Cardiac atrium fibroblast (primary cell): ENCODE measurements at places on chromosomes 3 and 15. TPM values are rescaled to one million over a fixed set of nuclear protein-coding genes. Genes with fewer than 3 reads are reported as not detected.

SRGAP3 gene
- total RNA-seq = 0.36 and 3.6 TPM in 2 replicates

GOLGA8K gene
- not detected in 2 replicates for total RNA-seq

KLHL40 gene
- total RNA-seq = not detected in 2 replicates

CDC25A gene
- 2.3 and 3.6 TPM in 2 replicates for total RNA-seq

GMNC gene
- total RNA-seq = 0.18 and 0.32 TPM in 2 replicates

TGM5 gene
- total RNA-seq = not detected in 2 replicates

CAPN7 gene
- 21.8 and 29.2 TPM in 2 replicates for total RNA-seq

CRYBG3 gene
- total RNA-seq = 14.1 and 18.5 TPM in 2 replicates

LTK gene
- total RNA-seq = 0.32 TPM in 1 of 2 replicates, not detected in the other

SCAMP5 gene
- 2.1 and 4.7 TPM in 2 replicates for total RNA-seq

EPM2AIP1 gene
- total RNA-seq = 5.5 and 8.3 TPM in 2 replicates

ACTC1 gene
- not detected in 2 replicates for total RNA-seq

AADAC gene
- total RNA-seq = 2.3 and 2.6 TPM in 2 replicates

SI gene
- not detected in 2 replicates for total RNA-seq

SLC28A1 gene
- not detected in 2 replicates for total RNA-seq

CXCR6 gene
- not detected in 2 replicates for total RNA-seq

GOLGA6C gene
- not detected in 2 replicates for total RNA-seq

CYP1A1 gene
- 2.1 and 2.5 TPM in 2 replicates for total RNA-seq

PRKAR2A gene
- total RNA-seq = 25.3 and 33.5 TPM in 2 replicates

C3orf70 gene
- total RNA-seq = 2.4 and 3.1 TPM in 2 replicates

SLC28A2 gene
- total RNA-seq = not detected in 2 replicates

CPN2 gene
- not detected in 2 replicates for total RNA-seq

GOLGA6B gene
- total RNA-seq = not detected in 2 replicates

KIF15 gene
- total RNA-seq = 4.2 and 5.4 TPM in 2 replicates

ZNF774 gene
- 0.32 TPM in 1 of 2 replicates, not detected in the other for total RNA-seq

SNTN gene
- total RNA-seq = not detected in 2 replicates

SCAPER gene
- total RNA-seq = 6.9 and 22.2 TPM in 2 replicates

MNS1 gene
- 0.72 and 2.8 TPM in 2 replicates for total RNA-seq

CYP1A2 gene
- not detected in 2 replicates for total RNA-seq

TTC21A gene
- 0.90 and 1.8 TPM in 2 replicates for total RNA-seq

WDR72 gene
- not detected in 2 replicates for total RNA-seq

PCNP gene
- total RNA-seq = 45.1 and 62.9 TPM in 2 replicates

SHC4 gene
- total RNA-seq = 0.72 and 2.9 TPM in 2 replicates

NOX5 gene
- total RNA-seq = 0.18 TPM in 1 of 2 replicates, not detected in the other

MEX3B gene
- total RNA-seq = 7.4 and 11.5 TPM in 2 replicates

FAM107A gene
- 7.0 and 15.6 TPM in 2 replicates for total RNA-seq

ANKUB1 gene
- not detected in 2 replicates for total RNA-seq

SLC51A gene
- total RNA-seq = not detected in 2 replicates

C3orf85 gene
- total RNA-seq = not detected in 2 replicates

RETNLB gene
- not detected in 2 replicates for total RNA-seq

GAP43 gene
- not detected in 2 replicates for total RNA-seq
